ENCODE measurements at places on chromosomes 3 and 15. TPM values are rescaled to one million over a fixed set of nuclear protein-coding genes. Genes with fewer than 3 reads are reported as not detected.

Gene CCRL2
- total RNA-seq, result 6.4 TPM

Gene HDC
- not detected for total RNA-seq

Gene SPTSSB
- not detected for total RNA-seq

Gene SLC6A1
- total RNA-seq, result under 0.01 TPM

Gene XCR1
- total RNA-seq, result not detected

Gene PIERCE2
- total RNA-seq, result 1.1 TPM

Gene P2RY1
- 3.5 TPM for total RNA-seq

DNA sequence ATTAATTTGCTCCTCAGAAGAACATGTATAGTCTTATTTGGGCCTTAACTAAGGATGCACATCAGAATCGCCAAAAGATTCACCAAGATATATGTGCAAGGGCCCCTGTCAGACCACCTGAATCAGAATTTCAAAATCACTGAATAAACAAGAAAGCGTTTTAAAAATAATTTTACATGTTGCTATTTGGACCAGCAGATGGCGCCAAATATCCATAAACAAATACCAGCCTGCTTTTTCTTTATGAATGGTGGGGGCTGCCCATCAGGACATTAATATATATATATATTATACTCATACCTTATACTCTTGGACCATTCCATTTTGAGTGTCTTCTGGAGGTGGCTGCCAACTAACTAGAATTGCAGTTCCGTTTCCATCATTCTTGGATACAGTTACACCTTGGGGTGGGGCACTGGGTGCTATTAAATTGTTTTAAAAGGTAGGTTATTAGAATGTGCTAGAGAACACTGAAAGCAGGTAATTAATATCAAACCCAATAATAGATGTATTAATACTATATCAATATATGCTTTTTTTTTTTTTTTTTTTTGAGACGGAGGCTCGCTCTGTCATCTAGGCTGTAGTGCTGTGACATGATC, 1108.3 kb downstream of the ROBO1 start:
- peak; percentile 8 for DNase-seq

GRCh38 chr3:142623194-142623593, 27.0 kb downstream of the PLS1 start:
- DNase-seq, result no peak

GRCh38 chr3:133077688-133078087, 39.5 kb downstream of the TMEM108 start:
- DNase-seq, result no peak

- DNase-seq, result no peak
Measured at GRCh38 chr15:80440024-80440423, 35.8 kb downstream of the ARNT2 start.

GRCh38 chr3:72391659-72392058, 456.6 kb downstream of the SHQ1 start:
- no peak for DNase-seq

DNA sequence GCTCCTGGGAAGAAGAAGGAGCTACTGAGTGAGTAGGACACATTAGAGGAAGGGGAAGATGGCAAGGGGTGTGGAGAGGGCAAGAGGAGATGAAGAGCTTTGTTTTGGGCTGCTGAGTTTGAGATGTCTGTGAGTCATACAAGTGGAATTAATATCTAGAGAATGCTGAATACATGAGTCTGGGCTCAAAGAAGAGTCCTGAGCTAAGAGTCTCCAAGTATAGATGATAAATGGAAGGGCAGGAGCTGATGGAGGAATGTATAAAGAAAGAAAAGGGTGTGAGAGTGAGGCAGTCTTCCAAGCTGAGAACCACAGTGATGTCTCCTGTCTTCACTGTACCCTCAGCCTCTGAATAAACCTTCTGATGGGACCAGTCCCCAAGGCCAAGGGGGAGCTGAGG, 205.5 kb upstream of the MRPL3 start:
- no peak for DNase-seq

GRCh38 chr3:122306622-122306953, 18.5 kb upstream of the CSTA start:
- DNase-seq, result no peak

GRCh38 chr3:142237891-142238290, 12.5 kb upstream of the GK5 start:
- DNase-seq, result no peak

DNA sequence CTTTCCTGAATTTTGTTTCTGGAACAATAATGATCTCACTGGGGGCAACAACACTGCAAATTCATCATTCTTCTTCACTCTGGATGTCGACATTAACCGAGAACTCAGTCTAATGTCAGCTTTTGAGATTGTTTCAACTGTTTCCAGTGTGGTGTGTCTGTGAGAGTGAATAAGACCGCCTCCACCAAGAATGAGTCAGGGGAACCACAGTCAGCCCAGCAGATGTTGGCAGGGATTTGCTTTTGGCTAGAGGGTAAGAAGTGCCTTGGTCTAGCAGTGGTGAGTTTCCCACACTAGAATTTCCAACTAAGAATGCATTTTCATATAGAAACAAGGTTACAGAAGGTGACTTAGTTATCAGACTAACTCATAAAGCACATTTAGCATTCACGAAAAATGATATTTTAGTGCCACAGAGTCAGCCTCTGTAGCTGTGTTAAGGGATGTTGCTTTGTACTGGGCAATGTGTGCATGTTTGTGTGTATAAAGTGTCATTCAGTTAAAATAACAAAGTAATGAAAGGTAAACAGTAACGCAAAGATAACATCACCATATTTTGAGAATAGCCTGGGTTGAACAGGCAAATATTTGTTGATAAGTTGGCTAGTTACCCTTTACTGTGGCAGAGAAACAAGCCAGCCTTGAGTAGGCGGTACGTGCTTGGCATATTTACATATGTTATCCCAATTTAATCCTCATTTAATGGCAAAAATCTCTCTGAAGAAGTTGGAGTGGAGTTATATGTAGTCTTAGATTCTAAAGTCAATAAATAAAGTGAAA, 33.8 kb downstream of the DRD3 start:
- peak; percentile 32 for DNase-seq

DNA sequence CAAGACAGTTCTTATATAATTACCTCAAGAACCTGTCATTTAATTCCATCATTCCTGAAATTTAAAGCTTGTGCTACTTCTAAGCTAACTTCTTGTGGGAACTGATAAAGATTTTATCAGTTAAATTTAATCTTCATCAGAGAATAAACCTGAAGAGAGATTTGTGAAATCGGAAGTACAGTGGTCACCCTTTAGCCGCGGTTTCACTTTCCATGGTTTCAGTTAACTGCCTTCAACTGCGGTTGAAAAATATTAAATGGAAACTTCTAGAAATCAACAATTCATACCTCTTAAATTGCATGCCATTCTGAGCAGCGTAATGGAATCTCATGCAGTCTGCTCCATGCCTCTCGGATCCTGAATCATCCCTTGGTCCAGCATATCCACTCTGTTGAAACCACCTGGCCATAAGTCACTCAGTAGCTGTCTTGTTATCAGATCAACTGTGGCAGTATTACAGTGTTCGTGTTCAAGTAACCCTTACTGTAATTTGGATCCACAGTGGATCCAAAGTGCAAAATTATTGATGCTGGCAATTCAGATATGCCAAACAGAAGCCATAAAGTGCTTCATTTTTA, 626.1 kb downstream of the CADM2 start:
- no peak for DNase-seq

DNA sequence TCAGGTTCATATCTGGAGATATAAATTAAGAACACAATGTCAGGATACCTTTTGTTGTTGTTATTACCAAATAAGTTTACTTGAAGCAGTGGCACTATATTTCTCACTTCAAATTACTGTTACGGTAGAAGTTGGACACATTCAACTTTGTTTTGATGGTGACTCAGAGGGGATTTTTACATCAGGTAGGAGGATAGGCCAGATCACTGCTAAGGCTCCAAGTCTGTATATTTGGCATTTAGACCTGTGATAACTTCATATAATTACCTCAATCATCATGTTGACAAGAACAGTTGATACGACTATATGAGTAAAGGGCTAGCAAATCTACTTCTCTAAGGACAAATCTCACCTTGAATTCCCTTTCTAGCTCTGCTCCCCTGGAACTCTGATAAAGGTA, 15.6 kb downstream of the LZTFL1 start:
- DNase-seq, result no peak

DNA sequence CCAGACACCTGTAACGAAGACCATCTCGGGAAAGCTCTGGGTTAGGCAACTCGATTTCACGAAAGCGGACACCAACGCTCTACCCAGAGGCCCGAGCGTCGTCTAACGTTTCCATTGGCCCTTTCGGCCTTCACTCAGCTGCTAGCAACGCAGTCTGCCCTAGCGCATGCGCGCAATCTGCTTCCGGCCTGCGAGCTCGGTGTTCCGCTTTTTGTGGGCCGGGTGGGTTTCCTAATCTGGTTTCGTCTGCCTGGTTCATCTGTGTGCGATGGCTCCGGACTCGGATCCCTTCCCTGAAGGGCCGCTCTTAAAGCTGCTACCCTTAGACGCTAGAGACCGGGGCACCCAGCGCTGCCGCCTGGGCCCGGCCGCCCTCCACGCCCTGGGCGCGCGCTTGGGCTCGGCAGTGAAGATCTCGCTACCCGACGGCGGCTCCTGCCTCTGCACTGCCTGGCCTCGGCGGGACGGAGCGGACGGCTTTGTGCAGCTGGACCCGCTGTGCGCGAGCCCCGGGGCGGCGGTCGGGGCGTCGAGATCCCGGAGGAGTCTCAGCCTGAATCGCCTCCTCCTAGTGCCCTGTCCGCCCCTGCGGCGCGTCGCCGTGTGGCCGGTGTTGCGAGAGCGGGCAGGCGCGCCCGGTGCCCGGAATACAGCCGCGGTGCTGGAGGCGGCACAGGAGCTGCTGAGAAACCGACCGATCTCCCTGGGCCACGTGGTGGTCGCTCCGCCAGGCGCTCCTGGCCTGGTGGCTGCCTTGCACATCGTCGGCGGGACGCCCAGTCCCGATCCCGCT, 24.0 kb upstream of the GATM start:
- peak; percentile 95 for DNase-seq

GRCh38 chr15:59545573-59545972, 66.0 kb upstream of the GCNT3 start:
- DNase-seq, result no peak

- no peak for DNase-seq
Measured at GRCh38 chr3:119664850-119665379, 4.5 kb upstream of the POPDC2 start.

- DNase-seq, result peak; percentile 81
Measured at GRCh38 chr15:50424066-50424890, at the start of gene USP8. Gene USP8, plus strand, starts transcription at chr15:50424405. Its CDS starts 14,669 bp downstream, at chr15:50439074.

All from pulmonary artery endothelial cell (primary cell).